ENCODE measurements at places on chromosomes 6 and 20.
A peak's percentile ranks its signal among the peaks of the same experiment; 100 is the strongest.

- peak; percentile 49 for DNase-seq
Observed at GRCh38 chr20:43955062-43955749, 40.6 kb downstream of the TOX2 start.

GRCh38 chr20:49559411-49560081, 8.4 kb downstream of the PTGIS start:
- DNase-seq, result peak; percentile 2

DNA sequence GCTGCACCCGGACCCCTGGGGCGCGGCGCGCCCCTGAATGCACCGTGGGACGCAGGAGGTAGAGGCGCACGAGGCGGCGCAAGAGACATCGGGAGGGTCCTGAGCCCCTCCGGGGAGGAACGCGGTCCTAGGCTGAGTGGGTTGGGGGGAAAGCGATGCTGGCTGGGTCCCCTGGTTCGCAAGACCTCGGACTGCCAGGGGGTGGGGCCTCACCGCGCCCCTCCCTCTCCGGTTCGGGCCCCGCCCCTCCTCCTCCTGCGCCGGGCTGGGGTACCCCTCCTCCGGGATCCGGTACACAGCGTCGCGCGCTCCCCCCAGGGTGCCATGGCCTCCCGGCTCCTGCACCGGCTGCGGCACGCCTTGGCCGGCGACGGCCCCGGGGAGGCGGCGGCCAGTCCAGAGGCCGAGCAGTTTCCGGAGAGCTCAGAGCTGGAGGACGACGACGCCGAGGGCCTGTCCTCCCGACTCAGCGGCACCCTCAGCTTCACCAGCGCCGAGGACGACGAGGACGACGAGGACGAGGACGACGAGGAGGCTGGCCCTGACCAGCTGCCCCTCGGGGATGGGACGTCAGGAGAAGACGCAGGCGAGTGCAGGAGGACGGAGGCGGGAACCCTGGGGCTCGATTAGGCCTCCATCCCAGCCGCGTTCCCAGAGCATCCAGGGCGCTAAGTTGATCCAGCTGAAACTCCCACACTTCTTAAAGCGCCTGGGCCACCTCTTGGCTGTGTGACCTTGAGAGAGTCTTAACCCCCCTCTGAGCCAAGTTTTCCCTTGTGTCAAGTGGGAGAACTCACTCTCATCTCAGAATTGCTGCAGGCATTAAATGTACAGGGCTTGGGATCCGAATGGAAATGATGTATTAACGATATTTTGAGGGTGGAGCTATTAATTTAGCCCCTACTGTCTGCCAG, 541 bp downstream of the SNX21 start:
- DNase-seq, result peak; percentile 52

DNA sequence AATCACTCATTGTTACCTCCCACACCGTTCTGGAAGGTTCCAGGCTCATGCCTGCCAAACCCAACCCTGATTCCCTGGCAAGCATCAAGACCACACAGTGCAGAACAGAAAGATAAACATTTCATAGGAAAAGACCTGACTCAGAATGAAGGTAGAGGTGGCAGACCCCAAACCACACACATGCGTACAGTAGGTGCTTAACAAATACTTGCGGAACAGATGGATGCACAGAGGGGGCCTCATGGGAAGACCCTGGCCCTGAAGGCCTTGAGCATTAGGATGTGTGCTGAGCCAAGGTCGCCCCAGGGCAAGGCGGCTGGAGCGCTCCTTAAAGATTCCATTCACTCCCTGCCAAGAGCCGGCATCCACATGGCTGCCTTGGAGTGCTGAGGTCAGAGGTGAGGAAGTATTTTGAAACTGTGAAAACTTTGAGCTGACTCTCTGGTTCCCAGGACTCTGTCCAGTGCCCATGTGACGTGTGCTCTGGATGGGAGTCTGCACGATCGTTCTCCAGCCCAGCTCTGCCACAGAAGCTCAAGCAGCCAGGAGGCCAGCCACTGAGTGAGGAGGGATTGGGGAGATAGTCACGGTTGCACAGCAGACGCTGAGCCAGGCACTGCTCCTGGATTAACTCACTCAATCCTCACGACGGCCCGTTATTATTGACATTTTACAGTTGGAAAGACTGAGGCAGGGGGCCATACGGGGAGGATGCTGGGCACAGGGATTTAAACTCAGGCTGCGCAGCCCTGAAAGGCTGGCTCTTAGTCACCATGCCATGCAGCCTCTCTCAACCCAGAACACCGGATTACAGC, 65.5 kb upstream of the AFDN start:
- no peak for DNase-seq

DNA sequence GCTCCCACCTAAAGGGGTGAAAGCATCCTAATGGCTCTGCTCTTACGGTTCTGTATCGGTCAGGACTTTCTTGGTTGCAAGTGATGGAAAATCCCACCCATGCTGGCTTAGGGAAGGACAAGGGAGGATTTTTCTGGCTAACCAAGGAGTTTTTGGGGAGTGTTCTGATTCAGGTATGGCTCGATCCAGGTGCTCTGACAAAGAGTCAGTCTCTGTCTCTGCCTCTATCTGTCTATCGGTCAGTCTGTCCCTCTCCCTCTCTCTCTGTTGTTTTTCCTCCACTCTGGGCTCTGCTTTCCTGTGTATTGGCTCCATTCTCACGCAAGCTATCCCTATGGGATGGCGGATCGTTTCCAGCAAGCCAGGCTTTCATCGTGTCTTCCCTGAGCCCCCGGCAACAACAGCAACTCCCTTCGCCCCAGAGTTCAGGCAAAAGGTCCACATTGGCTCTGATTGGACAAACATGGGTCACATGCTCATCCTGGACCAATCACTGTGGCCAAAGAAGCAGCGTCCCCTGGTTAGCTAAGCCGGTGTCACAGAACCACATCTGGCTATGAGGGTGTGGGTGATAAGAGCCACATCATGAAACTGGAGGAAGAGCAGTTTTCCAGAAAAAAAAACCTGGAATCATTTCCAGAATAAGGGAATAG, 160.3 kb downstream of the BMP7 start:
- no peak for DNase-seq

- DNase-seq, result no peak
Observed at GRCh38 chr6:147546501-147547368, 38.2 kb downstream of the SAMD5 start.

DNA sequence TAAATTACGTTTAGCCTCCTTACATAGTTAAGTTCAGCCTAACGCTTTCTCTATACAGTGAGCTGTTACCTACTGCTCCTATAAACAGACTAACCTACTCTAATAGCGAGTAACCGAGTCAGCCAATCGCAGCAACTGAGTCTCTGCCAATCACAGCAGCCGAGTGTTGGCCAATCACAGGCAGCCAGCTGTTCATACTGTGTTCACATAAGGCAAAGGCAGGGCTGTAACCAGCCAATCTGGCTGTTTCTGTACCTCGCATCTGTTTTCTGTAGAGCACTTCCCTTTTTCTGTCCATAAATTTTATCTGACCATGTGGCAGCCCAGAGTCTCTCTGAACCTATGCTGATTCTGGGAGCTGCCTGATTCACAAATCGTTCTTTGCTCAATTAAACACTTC, 263.9 kb upstream of the JARID2 start:
- DNase-seq, result no peak

GRCh38 chr6:147071776-147072175, 132.4 kb upstream of the STXBP5 start:
- no peak for DNase-seq

DNA sequence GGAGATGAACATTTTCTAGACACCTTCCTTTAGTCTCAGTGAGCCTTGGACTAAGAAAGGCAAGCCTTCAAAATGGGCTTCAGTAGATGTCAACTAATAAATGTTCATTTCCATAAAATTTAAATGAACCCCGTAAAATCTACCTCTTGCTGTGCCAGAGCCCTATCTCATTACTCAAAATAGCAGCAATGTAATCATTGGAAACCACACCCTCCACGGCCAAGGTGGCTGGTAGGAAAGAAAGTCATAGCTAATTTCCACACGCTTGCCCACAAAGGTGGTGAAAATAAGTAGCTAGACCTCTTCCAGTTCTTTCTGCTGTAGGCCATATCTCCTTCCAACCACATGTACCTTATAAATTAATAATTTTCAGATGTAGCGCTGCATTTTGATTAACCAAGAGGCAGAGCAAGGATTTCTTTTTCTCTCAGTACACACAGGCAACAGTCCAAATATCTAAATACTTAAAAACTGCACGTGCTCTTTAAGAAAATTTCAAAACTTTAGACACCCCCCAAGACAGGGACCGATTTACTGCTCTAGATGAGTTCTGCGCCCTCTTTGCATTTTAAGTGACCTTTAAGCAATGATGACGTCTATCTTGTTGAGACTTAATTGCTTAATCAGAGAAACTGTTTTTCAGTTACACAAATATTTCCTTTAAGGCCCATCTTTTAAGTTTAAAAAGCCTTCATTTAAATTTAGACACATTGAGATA, 290.8 kb downstream of the ZNF217 start:
- no peak for DNase-seq

Data from stimulated activated naive CD8-positive, alpha-beta T cell treated with anti-CD3 and anti-CD28 coated beads, Interleukin-15, Interleukin-2, amounts not matched to agents 100 U/mL and 50 U/mL, for 24 hours (primary cell).